ENCODE measurements at places on chromosomes 6 and 20.

DNA sequence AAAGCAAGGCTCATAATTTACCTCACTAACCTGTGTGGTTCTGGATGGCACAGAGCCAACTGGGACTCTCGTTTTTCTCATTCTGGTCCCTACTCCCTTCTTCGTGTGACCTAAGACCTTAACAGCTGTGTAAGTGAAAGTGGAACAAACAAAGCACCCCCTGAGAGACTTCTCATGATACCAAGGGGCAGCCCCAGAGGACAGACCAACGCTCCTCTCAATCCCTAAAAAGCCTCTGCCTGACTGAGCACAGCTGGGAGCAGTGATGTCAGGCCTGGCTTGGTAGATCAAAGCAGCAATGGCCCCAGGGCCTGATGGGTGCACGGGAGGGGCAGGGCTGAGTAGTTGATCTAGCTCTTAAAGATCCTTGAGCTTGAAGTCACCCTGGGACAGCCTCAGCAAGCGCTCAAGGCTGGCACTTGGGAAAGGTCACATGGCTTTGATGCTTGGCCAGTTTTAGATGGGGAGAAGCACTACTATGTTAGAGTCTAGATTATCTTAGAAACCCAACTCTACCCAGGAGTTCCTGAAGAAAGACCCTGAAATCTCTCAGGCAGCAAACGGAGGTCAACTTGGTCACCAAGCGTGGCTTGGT is 16.2 kb upstream of the TGM2 start:
- no peak for DNase-seq

GRCh38 chr20:16541226-16541625 is 32.0 kb downstream of the KIF16B start:
- no peak for DNase-seq

DNA sequence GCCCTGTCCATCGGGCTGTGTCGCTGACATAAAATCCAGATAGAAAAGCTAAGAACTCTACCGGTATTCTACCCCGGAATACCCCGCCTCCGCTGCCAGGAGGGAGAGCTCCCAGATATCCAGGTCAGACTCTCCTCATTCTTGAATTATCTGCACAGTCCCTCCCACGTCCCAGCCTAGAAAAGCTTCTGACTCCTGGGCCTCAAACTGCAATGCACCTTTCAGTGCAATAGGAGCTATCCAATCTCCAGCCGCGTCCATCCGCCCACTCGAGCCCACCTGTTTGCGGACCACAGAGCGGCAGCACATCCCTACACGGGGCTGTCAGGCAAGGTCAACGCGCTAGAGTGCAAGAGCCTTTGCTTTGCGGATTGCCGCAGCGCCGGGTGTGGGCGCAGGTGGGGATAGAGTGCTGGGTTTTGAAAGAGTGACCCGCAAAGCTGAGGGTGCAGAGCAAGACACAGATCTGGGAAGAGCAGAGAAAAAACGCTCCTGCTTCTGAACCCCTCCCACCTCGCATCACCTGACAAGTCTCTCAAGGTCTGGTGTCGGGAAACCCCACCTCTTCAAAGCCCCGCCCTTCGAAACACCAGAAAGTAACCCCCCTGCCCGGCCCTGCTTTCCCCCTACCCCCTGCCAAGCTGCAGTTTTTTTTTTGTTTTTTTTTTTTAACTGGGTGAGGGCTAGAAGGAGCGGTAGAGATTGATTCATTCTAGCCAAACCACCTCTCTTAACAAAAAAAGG is 1.3 kb downstream of the TAPBP start:
- peak; percentile 71 for DNase-seq

DNA sequence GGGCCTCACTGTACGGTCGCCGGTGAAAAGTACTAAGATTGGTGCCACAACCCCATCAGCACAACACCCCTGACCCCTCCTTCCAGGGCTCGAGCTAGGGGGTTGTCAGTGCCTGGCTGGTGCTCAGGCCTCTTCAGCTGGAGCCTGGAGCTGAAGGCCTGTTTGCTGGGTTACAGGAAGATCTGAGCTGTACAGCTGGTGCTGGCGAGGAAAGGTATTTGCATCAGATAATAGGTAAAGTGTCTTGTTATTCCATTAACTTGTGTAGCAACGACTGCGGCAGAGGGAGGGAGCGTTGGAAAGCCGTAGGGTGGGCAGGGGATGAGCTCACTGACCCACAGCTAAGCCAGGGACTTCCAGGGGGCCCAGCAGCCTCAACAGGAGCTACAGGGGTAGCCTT is 15.8 kb upstream of the SIRPA start:
- no peak for DNase-seq

- no peak for DNase-seq
Observed at GRCh38 chr6:53916804-53917463, 122.1 kb downstream of the LRRC1 start.

GRCh38 chr20:12847872-12848271 is 160.9 kb upstream of the SPTLC3 start:
- DNase-seq = no peak

DNA sequence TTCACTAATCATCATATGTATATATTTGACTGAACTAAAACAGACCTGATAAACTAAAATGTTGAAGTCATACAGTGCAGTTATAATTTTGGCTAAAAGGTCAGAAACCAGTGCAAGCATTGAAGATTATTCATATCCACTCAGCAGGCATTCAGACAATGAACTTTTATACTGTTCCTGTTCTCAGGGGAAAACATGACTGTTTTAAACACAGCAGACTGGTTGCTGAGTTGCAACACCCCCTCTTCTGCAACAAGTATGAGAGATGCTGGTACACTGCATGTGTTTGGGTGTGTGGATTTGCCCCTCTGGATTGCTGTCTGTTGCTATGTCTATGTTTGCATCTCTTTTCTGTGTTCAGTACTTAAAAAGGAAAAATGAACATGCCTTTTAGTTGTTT is 206.8 kb downstream of the EYA4 start:
- DNase-seq = no peak

GRCh38 chr6:2947445-2947844 is 23.9 kb downstream of the SERPINB6 start:
- no peak for DNase-seq

DNA sequence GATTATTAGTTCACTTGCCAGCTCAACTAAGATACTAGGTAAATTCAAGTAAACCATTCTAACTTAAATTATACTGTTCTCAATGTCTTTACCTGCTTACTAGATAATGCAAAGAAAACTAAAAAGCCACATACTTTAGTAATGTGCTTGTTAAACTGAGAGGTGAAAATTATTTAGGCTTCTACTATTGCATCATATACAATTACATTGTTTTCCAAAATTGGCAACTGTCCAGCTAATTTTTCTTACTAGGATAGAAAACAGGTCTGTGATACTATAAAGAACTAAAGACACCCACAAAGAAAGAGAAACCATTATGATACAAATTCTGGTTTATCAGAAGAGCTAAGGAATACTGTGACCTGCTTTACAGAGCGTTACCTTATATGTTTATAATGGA is 45.6 kb upstream of the ALDH8A1 start:
- no peak for DNase-seq

GRCh38 chr6:122696853-122697252 is 82.7 kb upstream of the FABP7 start:
- no peak for DNase-seq

DNA sequence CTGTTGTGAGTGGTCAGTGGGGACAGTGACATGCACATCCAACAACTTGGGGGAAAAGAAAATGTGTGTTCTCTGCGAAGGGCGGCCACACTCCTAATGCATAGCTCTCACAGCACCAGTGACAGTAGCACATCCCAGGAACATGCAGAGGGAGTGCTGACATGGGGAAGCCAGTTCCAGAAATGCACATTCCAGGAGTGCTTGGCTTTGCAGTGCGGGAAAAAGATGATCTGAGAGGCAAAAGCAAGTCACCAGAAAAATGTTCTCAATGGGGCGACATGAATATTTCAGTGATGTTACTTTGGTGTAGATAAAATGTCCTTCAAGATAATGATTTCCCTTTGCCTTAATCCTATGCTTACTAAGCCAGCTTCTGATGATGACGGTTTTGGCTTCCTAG is 42.9 kb upstream of the PDE10A start:
- DNase-seq = no peak

DNA sequence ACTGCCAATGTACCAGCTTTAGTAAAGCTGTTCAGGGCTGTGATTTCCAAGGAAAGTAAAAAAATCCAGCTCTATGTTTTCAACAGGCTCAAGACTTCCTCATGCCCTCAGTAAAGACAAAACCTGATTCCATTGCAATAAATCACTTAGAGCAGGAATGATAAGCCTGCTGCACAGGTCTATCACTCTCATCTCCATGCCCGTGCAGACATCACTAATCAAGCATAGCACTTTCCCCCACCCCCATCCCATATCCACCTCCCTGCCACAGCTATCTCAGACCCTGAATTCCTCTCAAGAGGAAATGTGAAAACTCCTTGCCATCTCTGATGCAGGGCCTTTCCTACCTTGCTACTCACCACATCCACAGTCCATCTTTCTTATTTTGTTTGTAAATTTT is 554.9 kb downstream of the MAFB start:
- DNase-seq = no peak

DNA sequence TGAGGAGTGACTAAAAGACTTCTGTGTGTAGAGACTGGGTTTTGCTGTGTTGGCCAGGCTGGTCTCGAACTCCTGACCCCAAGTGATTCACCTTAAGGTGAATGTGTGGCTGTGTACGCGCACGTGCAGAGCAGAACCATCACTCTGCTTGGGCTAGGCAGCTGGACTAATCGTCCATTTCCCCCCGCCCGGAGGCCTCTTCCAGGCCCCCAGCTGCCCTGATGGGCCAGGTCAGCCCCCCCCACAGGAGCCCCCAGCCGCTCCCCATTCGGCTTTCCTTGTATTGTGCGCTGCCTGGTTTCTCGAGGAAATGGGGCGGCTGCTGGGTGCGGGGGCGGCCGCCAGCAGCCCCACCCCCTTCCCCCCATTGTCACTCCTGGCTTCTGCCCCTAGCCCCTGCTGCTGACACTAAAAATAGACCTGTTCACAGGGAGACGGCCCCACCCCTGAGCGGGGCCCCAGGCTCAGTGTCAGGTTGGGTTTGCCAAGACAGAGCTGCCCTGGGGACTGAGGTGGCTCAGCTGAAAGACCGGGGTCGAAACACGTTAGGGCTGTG is 24.6 kb upstream of the CSNK2A1 start:
- no peak for DNase-seq

GRCh38 chr6:127997496-127998164 is 96.8 kb upstream of the THEMIS start:
- DNase-seq = no peak

DNA sequence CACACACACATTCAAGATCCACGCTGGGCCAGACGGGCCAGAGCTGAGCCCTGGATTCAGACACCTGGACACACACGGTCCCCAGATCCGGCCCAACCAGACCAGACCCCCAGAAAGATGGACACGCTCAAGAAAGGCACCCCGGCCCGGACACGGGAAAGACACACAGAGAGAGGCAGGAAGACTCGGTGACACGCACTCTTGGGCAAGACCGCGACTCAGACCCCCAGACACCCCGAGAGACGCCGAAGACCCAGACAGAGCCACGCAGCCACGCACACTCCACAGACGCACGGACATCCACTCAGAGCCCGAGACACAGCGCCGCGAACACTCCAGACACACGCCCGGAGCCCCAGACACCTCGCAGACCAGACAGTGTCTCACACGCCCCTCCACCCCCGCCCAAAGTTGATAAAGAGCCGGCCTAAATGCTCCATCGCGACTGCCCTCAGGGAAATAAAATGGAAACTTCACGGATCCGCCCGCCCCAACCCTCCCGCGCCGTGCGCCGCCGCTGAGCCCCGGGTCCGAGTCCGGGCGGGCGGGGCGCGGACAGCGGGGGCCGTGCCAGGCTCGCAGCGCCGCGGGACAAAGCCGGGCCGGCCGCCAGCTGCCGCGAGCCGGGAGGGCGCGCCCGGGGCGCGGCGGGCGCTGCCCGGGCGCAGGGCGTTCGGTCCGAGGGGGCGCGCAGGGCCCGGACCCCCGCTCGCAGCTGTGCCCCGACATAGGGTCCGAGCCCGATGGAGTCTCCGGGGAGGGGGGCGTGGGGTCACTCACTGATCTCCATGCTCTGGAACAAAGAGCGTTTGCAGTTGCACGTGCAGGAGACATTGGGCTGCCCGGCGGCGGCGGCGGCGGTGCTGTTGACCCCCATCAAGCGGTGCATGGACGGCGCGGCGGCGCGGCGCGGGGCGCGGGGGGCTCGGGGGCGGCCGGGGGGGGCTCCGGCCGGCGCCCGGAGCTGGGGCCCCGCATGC is 831 bp downstream of the PMEPA1 start:
- DNase-seq = no peak

- no peak for DNase-seq
Observed at GRCh38 chr20:50805349-50805684, 10.5 kb downstream of the BCAS4 start.
